ENCODE measurements at places on chromosomes 11 and 22.

- no peak for DNase-seq
These were observed 47.8 kb downstream of the DBX1 start for GRCh38 chr11:20112291-20113148.

GRCh38 chr11:124193221-124194010 lies 10.3 kb downstream of the OR10D3 start:
- no peak for DNase-seq

DNA sequence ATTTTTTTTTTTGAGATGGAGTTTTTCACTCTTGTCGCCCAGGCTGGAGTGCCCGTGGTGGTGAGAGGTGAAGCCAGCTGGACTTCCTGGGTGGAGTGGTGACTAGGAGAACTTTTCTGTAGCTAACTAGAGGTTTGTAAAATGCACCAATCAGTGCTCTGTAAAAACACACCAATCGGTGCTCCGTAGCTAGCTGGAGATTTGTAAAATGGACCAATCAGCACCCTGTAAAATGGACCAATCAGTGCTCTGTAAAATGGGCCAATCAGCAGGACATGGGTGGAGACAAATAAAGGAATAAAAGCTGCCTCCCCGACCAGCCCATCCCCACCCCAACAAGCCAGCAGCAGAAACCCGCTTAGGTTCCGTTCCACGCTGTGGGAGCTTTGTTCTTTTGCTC lies 4.4 kb upstream of the RAPSN start:
- DNase-seq = no peak

- DNase-seq = no peak
These were observed 263.4 kb upstream of the DDI1 start for GRCh38 chr11:103773059-103773458.

DNA sequence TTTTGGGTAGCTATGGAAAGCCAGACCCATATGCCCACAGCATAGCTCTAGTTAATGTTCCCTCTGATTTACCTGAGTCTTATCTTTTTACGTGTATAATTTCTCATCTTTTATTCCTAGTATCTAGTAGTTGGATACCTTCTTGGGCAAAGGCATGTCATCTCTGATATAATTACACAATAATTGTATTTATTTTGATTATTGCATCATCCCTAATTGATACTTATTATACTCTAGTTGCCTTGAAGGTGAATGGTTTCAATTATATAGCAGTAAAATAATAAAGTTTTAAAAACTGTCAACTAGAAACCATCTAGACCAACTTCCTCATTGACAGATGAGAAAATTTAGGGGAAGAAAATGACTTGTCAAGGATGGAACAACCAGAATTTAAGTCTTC lies 347.3 kb downstream of the SOX6 start:
- no peak for DNase-seq

All from activated T-cell treated with anti-CD3 and anti-CD28 coated beads for 1 hour (primary cell).